Heart right ventricle (tissue), 16 donors: ENCODE measurements at places on chromosomes 6 and 20. TPM values are rescaled to one million over a fixed set of nuclear protein-coding genes. Genes with fewer than 3 reads are reported as not detected.

- no peak for DNase-seq
Observed at GRCh38 chr6:165245287-165245686, 64.1 kb downstream of the C6orf118 start.

DNA sequence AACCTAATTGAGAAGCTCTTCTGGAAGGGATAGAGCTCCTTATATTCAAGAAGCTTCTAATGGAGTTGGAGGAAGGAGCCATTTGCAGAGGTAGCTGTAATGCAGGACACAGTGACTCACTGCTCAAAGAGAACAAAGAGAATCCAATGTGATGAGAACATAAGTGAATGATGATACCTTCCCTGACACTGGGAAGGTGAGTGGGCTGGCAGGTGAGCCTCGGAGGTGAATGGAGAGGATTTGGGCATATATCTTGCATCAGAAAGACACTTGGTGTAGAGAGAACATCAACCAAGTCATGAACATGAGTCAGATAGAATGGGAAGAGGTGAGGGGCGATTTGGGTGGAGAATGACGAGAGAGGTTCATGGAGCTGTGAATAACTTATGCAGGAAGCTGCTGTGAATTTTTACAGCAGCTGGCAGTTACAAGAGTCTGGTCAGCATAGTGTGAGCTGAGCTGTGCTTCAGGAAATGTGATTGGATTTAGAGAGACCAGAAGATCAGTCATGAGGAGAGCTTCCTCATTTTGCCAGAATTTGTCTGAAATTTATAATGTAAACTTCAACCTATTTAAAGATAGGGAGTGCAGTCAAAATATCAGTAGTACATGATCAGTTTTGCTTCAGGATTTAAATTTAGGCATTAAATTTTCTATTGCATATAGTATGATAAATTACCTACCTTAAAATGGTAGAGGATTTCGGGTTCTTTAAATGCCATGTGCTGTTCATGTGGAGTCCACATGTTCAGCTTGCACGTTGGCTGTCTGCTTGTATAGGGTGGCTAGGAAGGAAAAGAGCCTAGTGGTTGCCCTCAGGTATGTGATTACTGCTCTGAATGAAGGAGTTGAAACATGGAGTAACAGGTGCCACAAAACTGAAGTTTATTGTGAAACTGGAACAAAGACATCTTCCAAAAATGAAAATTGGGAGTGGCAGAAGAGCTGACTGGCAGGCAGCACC is 59.2 kb upstream of the KIF25 start:
- DNase-seq = no peak

DNA sequence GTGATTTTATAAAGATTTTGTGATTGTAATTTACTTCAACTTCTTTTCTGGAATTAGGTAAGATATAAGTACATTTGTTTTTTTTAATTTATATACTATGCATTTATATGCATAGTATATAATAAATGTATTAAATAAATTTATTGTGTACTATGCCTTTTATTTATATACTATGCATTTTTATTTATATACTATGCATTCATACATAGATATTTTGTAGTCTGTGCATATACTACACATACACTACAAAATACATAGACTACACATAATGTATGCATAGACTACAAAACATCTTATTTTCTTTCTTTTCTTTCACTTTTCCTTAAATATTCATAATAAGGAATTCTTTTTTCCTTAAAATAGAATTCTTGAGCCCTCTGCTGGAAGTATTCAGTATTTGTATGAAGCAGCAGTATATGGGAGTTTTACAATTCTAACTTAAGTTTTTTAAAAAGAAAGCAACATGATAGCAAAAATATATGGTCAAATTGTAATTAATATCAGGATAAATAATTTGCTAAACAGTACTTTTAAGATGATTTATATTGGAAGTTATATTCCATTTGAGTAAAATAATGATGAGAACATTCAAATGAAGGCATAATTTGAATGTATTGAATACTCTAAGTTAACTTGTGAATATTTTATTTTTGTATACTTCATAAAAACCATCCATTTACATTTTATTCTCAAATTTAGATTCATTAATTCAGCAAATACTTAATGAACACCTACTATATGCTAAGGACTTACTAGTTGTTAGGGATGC is 129.3 kb downstream of the KLHL32 start:
- no peak for DNase-seq

GRCh38 chr6:109449795-109450673 is 5.5 kb downstream of the MICAL1 start:
- no peak for DNase-seq

- DNase-seq = no peak
Observed at GRCh38 chr6:52691718-52692117, 20.8 kb downstream of the TMEM14A start.

DNA sequence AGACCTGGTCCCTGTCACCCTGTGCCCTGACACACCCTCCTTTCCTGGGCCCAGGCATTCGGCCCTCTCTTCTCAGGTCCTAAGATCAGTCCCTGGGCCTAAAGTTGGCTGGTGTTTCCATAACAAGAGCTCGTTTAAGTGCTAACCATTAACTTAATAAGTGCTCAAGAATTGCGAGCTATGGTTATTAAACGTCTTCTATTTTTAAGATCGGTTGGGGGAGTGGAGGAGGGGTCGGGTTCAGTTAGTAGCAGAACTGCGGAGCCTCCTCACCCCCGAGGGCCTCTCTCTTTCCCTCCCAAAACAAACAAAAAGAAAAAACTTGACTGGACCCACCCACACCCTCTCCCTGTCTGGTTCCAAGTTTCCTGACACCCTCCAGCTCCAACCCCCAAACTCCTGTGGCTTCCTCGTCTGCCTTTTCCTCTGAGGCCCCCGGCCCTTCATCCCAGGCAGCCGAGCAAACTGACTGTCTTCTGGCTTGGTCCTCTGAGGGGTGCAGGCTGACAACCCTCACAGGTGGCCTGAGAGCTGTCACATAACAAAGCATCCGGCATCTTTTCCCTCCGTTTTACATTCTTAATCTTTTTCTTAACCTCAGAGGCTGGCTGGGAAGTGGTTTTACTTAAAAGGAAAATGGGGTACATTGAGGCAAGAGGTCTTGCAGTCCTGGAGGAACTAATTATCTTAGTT is 2.0 kb downstream of the STK35 start:
- DNase-seq = no peak

DNA sequence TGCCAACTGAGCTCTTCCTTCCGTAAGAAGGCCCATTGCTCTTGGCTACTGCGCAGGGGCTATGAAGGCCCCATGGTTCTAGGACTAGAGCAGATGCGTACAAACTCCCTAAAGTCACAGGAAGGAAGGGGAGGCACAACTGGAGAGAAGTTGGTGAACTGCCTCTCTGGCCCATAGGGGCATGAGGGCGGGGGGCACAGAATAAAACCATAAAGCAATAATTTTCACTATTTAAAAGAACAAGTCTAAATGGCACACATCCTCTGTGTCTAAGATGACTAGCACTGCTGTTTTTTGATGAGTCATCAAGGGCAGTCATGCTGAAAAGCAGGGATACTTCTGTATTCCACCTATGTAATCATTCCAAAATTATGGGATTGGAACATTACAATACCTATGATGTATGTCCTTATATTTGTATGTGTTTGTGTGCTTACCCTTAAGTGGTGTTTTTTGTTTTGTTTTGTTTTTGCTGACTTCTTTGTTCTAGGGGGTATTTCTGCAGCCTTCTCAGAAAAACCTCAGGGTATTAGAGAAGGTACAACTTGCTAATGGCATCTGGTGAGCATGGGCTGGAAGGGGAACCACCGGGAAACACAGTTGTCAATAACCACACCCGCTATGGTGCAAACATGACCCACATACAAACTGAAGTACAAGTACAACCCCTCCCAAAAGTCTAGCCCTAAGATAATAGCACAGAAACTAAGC is 36.9 kb downstream of the B4GALT5 start:
- no peak for DNase-seq

- no peak for DNase-seq
Observed at GRCh38 chr6:13702809-13703302, 8.8 kb downstream of the RANBP9 start.

- DNase-seq = no peak
Observed at GRCh38 chr20:11980263-11980662, 62.6 kb downstream of the BTBD3 start.

- no peak for DNase-seq
Observed at GRCh38 chr6:130896249-130896648, 69.0 kb downstream of the SMLR1 start.

DNA sequence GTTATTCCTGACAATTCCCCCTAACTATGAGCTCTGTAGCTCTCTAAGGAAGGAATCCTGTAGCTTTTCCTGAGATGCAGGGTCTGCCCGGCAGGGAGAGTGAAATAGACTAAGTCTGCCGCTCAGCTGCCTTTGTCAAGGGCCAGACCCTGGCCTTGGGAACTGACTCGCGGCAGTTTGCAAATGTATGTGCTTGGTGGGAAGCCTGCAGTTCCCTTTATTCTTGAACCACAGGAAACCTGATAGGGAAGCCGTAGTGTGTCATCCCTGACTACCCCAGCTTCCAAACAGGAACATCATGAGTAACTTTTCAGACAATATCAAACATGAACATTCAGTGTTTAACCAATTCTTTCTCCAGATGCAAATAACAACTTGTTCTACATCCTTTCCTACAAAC is 78.7 kb upstream of the IFNGR1 start:
- DNase-seq = no peak

DNA sequence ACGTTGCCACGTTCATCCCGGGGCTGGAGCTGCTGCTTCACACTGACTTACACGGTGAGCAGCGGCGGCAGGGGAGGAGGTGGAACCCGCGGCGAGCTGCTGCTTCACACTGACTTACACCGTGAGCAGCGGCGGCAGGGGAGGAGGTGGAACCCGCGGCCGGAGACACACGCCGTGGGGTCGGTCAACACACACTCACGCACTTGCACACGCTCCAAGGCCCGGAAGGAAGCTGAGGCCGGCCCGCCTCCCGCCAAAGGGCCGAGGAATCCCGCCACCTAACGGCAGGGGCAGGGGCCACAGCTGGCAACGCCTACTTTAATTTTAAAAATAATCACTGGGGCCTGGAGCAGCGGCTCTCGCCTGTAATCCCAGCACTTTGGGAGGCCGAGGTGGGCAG is 94.4 kb upstream of the FOXC1 start:
- DNase-seq = no peak

- DNase-seq = no peak
Observed at GRCh38 chr6:166996406-166996805, 2.8 kb upstream of the CEP43 start.

DNA sequence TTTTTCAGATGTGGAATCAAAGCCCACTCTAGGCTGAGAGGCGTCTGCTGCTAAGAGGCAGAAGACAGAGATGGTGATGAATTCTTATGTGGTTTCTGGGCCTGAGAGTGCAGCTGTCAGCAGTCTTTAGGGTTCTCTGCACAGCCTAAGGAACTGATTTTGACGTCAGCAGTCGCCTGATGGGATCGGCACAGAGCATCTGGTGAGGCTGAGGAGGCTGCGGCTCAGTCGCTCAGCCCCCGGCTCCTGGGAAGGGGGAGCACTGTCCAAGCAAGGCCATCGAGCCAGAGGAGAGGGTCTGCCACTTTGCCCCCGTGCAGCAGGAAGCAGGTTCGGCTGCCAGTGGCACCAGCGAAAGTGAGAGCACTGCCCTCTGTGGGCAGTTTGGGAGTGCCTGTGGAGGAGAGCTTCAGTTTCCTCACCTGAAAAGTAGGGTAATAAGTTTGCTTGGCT is 92.5 kb downstream of the TCP11 start:
- DNase-seq = peak; percentile 55

GRCh38 chr6:156585859-156586258 is 191.3 kb upstream of the ARID1B start:
- no peak for DNase-seq

GRCh38 chr20:8043687-8044282 is 24.2 kb upstream of the TMX4 start:
- no peak for DNase-seq

GRCh38 chr6:141199074-141199473 is 933.7 kb upstream of the GJE1 start:
- no peak for DNase-seq

DNA sequence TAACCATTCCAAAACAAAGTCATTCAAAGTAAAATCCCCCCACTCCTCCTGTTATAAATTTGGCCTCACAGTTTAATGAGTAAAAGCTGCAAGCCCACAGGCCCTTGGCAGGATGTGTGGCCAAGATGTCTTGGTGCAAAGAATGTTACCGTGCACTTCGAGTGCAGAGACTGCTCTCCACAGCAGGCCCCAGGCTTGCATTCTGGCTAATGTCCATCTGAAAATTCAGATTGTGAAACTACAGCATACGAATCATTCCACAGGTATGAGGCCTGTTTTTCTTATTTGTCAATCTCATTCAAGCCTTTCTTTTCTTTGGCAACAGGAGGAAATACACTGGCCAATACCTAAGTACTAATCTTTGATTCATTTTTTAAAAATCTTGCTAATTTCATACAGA is 7.1 kb downstream of the RPS6KA2 start:
- peak; percentile 31 for DNase-seq

DNA sequence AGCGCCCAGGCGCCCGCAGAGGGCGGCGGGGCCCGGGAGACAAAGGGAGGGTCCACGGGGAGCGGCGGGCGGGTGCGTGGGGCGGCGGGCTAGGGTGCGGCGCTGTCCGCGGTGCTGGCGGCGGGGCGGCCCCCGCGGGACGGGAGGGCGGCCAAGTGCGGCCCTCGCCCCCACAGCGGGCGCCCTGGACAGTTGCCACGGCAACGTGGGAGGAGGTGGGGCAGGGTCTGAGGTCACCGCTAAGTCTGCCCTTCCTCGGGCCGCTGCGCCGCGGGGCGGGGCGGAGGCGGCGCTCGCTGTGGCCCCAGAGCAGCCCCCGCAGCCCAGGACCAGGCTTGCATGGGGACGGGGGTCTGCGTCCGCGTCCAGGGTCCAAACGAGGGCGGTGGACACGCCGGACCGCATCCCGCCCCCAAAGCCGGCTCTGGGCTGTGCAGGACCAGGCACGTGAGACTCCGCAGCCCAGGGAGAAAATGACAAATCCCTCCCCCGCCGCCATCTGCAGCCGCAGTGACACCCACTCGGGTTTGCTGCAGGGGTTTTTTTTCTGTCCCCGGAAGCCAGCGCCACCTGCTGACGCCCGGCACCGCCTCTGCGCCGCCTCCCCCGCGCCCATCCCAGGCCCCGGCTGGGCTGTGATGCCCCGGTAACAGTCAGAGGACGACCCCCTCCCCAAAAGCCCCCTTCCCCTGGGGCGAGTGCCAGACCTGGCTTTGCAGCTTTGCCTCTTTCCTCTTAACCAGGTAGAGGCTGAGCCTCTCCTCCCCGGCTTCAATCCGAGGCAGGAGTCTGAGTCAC is 36.8 kb downstream of the YTHDF1 start:
- DNase-seq = peak; percentile 20

- no peak for DNase-seq
Observed at GRCh38 chr6:168332020-168332419, 12.4 kb upstream of the DACT2 start.

Gene HLA-DPB1
- 19.2 TPM for total RNA-seq

Gene REPS1
- 43.9 TPM for total RNA-seq

Gene PACSIN1
- total RNA-seq = 7.1 TPM

Gene ZBTB46
- 18.6 TPM for total RNA-seq

Gene SLA2
- total RNA-seq = 0.24 TPM

Gene NRSN1
- total RNA-seq = not detected

Gene PSORS1C1
- total RNA-seq = 1.00 TPM
